Activated CD4-positive, alpha-beta memory T cell treated with anti-CD3 and anti-CD28 coated beads, Interleukin-2, amount 10 ng/mL, durations not matched to agents 7 days and 5 days (primary cell): ENCODE measurements at places on chromosomes 1 and 21.

- no peak for DNase-seq
These were observed 4.4 kb upstream of the UTP25 start for GRCh38 chr1:209823143-209824041.

- DNase-seq = no peak
These were observed 169.5 kb upstream of the DPYD start for GRCh38 chr1:98090351-98090750.

DNA sequence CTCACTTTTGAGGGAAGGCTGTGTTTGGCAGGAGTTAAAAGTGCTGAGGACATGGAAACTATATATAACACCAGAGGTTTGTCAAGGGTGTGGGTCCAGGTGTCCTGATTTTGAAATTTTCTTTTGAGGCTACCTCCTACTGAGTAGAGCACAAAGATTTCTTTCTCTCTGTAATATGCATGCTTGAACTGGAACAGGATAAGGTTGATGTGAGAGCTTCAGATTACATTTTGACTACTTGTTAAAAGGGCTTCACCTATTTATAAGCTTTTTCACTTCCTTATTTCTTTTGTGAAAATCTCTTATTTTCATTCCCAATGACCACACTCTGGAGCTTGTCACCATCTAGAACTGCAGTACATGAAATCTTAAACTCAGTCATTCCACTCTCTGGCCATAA lies 59.8 kb upstream of the PLA2G4A start:
- no peak for DNase-seq

GRCh38 chr1:155529929-155530328 lies 32.7 kb downstream of the ASH1L start:
- DNase-seq = no peak
